ENCODE measurements at places on chromosomes 3 and 15. TPM values are rescaled to one million over a fixed set of nuclear protein-coding genes. Genes with fewer than 3 reads are reported as not detected.
A peak's percentile ranks its signal among the peaks of the same experiment; 100 is the strongest.

DNA sequence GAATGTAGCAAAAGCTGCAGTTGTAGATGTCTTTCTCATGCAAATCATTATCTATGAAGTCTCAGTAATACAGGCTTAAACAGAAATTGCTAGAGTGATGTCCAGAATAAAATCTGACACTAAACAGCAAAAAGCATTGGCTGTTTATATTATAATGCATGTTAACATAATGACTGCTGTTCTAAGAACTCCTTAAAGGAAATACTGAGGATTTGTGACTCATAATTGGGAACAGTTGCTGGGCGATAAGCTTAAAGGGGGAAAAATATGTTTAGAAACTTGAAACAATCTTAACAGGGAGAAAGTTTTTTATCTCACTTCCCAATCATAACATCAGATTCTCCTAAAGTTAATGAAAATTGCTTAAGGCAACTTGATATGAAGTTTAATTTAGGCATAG is 17.5 kb downstream of the TIPARP start:
- DNase-seq, result no peak

- no peak for DNase-seq
Measured at GRCh38 chr3:23076437-23076836, 126.7 kb upstream of the UBE2E2 start.

GRCh38 chr3:13063225-13063624 is 10.0 kb downstream of the IQSEC1 start:
- DNase-seq, result no peak

- peak; percentile 54 for DNase-seq
Measured at GRCh38 chr15:80455668-80456442, 51.7 kb downstream of the ARNT2 start.

Gene THAP10
- 4.7 TPM for total RNA-seq

Gene ARID3B
- total RNA-seq, result 2.0 TPM
